Aorta (tissue), 5 donors: ENCODE measurements at places on chromosomes 1 and 21.

DNA sequence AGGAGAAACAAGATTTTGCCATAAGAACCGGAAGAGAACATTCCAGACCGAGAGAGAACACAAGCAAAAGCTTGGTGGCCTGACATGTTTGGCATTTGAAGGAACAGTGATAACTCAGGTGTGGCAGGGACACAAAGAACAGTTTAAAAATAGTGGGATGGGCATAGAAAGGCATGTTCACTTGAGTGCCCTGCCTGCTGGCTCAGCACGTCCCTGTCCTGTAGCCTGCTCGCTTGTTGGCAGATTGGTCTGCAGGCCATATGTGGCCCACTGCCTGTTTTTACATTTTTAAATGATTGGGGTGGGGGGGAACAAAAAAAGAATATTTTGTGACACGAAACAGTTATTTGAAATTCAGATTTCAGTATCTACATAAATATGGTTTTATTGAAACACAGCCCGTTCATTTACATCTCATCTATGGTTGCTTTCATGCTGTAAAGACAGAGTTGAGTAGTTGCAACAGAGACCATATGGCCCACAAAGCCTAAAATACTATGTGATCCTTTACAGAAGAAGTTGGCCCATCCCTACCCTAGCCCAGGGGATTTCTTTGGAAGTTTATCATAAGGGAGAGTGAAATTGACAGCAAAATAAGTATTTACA, 100.7 kb downstream of the RGL1 start:
- DNase-seq, result no peak

DNA sequence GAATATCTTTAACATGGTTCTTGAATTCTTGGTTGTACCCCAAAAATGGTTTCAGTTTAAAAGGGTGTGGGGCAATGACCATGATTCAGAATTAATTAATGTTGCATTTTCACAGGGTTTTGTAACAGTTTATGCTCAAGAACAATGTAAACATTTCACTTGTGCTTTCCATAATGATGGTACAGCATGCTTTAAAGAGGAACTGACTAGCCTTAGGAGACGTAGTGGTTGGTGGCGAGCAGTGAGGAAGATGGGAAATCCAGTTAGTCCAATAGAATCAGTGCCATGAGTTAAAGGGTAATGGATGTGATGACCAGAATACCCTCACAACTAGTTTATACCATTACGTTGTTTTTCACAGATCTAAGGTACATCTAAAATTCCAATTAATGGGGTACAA, 138.0 kb downstream of the HS2ST1 start:
- no peak for DNase-seq

DNA sequence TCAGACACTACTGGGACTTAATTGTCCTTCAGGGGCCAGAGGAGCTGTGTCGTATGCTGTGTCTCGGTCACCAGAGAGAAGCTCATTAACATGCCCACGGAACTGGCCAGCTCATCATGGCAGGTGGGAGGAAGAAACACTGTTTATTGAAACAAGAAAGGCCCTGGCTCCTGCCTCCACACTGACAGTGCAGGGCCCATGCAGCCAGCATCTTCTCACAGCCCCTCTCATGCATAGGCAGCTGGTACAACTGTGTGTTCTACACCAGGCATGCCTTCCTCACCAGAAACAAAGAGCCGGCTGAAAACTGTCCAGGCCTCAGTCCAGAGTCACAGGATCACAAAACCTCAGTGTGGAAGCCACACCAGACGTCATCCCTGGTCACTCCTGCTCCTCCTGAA, 106.0 kb downstream of the UBE2U start:
- no peak for DNase-seq

DNA sequence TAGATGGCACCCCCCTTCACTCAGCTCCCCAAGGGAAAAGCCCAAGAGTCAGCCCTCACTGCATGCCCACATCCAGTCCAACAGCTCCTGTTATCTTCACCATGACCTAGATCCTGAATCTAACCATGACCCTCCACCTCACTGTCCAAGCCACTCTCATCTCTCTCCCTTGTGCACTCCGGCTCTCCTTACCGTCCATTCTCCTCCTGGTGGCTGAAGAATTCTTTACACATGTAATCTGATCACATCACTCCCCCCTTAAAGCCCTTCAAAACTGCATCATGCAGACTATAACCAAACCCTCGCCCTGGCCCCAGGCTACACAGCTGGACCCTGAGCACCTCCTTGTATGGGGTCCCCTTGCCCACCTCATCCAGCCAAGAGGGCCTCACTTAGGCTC, 14.0 kb upstream of the PAQR7 start:
- DNase-seq, result no peak

GRCh38 chr1:53376041-53376461, 48.2 kb upstream of the LRP8 start:
- DNase-seq, result peak; percentile 33

GRCh38 chr1:111406321-111406768, 21.2 kb downstream of the OVGP1 start:
- no peak for DNase-seq

DNA sequence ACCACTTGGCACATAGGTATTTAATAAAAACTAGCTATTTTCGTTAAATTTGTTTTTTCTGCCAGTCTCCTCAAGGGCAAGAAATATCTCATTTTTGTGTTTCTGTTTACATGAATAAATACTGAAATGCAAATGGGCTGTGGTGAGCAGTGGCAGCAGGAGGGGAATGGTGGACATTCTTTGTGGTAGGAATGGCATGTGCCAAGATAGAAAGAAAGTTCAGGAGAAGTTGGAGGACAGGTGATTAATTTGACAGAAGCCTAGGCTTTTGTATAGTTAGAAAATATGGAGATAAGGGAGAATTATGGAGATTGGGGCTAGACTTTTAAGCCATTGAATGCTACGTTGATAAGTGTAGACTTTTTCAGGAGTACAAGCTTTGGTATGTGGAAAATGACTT, 8.6 kb downstream of the RAP1A start:
- DNase-seq, result no peak

- DNase-seq, result no peak
These were observed 16.0 kb upstream of the LSS start for GRCh38 chr21:46244602-46245001.

DNA sequence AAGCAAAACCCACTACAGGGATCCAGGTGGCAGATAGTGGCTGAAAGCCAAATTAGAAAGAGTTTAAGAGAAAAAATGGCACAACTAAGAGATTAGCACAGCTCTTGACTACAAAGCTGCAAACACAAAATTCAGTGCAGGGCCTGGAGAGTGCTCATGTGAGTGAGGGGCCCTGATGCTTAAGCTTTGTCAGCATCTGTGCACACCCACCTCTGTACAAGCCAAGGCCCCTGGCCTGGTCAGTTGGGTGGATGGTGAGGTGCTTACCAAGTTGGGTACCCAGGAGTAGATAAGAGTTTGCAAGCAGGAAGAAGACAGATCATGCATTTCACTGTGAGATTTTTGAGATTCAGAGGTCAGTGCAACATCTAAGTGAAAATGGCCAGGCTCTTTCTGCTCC, 62.7 kb upstream of the ATP1B1 start:
- DNase-seq, result no peak

DNA sequence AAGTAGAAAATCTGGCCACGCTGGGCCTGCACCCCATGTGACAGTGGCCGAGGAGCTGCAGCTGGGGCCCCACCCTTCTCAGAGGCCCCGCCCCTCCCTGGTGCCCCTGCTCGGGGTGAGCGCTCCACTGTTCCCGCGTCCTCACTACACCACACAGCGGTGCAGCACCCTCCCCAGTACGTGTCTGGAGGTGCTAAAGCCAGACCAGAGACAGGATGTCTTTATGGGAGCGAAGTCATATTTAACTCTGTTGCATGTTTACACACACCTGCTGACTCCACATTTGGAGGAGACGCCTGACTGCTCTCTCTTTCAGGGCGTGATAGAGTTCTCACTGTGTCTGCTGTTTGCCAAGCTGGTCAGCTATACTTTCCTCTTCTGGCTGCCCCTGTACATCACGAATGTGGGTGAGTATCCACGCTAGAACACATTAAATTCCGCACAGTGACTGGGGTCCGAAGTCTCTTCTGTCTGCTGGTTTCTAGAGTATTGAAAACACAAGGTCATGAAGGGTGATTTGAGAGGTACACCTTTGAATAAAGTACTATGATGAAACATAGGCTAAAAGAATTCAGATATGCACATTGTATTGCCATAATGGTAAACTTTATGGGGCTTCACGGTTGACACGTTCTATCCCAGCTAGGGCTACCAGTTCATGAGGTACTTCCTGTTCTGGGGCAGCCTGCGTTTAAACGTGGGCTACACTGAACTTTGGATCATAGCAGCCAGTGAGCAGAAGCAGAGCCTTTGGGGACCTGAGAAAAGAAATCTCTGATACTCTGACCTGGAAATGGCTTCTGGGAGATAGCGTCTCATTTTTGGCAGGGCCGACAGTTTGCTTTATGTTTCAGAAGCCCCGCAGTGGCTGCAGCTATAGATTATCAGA, 48.4 kb downstream of the SLC37A1 start:
- no peak for DNase-seq

- DNase-seq, result no peak
These were observed 2.9 kb upstream of the GPR25 start for GRCh38 chr1:200869753-200870391.

DNA sequence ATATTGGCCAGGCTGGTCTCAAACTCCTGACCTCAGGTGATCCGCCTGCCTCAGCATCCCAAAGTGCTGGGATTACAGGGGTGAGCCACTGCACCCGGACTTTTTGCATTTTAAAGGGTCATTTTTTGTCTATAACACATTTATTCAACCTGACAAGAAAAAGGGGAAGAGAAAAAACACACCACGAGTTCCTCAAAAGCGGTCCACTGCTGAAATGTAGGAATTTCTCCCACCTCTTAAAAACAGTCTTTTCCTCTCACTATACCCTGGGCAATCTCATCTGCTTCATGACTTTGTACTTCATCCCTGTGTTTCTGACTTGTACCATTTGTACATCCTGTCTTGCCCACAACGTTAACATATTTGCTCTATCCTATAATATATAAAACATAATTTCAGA, 413.3 kb upstream of the PTBP2 start:
- DNase-seq, result no peak

DNA sequence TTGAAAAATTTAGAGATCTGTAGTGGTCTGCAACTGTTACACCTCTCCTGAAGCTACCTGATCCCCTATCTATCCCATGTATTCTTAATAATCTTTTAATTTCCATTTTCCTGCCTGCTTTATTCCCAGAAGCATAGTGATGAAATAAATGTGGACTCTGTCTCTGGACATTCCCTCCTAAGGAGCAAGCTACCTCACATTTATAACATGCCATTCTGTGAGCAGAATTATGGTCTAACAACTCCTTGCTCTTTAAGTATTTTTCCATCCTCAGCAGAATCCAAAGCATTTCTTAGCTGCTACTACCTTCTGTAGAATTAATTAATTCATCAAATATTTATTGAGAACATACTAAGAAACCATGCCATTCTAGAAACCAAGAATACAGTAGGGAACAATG, 15.1 kb downstream of the CRP start:
- DNase-seq, result no peak

- DNase-seq, result peak; percentile 77
These were observed 66.8 kb upstream of the RGS7 start for GRCh38 chr1:241423541-241424479.

DNA sequence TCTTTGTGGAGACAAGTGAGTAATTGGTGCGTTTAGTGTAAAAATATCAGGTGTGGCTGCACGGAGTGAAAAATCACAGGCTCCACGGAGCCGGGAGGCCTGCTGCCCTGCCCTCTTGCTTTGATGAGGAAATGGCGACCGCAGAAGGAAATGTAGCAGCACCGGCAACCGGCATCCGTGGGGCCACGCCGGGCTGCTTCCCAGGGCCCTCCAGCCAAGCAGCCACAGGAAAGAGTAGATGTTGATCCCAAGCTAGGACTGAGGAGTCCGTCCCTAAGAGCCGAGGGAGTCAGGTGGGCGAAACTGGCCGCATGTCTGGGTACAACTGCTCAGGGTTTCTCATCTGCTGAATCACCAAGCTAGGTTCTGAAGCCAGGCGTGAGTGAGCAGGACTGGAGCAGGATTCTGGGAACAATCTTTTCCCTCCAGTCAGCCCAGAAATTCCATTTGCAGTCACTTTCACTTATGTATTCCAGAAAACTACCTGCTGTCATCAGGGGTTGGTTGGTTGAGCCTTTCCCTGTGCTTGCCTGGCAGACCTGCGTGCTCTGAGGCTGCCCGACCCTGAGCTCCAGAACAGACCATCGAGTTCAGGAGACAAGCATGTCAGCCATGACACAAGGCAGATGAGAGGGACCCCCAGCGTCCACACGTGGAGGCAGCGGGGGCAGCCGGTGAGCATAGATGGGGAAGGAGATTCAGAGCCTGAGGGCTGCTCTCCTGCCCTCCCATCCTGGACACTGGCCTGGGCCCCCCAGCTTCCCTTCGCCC, 5.8 kb upstream of the ITGB2 start:
- peak; percentile 50 for DNase-seq

- DNase-seq, result no peak
These were observed 1351.7 kb downstream of the MRPL39 start for GRCh38 chr21:24255591-24255990.

DNA sequence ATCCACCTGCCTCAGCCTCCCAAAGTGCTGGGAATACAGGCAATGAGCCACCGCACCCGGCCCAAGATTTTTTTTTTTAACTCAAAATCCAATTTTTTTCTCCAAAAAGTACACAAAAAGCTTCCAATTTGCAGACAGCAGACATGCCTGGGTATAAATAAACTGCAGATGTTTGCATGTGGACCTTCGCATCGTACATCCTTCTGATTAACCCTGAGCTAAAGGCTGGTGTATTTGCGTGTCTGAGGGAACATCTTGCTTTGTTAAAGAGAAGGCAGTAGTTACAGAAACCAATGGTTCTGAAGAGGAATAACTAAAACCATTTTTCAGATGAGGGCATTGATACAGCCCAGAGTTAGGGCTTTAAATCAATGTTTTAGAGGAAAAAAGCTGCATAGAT, 12.7 kb downstream of the BCAR3 start:
- DNase-seq, result no peak

GRCh38 chr1:12447307-12447706, 170.7 kb downstream of the DHRS3 start:
- DNase-seq, result no peak

DNA sequence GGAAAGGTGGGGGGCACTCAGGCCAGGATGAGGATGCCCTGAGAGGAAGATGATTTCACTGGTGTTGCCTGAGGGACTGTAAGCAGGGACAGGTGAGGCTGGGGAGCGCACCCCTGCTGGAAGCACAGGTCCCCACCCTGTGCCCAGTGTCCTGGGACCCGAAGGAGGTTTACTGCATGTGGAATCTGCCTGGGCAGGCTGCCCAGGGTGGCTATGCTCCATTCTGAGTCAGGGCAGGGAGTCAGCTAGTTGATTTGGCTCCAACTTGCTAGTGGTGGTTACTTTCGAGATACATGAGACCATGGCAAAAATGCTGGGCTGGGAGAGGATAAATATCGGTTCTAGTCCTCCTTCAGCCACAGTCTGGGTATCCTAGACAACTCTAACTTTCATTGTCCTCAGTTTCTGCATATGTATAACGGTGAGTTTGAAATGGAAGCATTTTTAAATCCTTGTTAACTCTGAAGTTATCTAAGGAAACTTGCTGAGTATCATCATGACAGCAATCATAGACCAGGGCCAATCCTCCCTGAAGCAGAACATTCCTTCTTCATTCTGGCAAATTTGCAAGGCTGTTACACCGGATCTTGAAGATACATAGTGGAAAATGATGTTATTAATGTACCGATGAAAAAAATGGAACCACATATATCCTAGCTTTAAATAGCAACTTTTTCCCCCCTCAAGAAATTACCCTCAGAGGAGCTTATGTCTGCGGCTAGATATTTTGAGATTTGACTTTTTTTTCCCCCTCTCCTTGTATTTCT, 7.7 kb downstream of the TLR5 start:
- peak; percentile 82 for DNase-seq
